ENCODE measurements at places on chromosomes 2 and 18. TPM values are rescaled to one million over a fixed set of nuclear protein-coding genes. Genes with fewer than 3 reads are reported as not detected.

The PIAS2 gene
- total RNA-seq: 18.8 TPM

DNA sequence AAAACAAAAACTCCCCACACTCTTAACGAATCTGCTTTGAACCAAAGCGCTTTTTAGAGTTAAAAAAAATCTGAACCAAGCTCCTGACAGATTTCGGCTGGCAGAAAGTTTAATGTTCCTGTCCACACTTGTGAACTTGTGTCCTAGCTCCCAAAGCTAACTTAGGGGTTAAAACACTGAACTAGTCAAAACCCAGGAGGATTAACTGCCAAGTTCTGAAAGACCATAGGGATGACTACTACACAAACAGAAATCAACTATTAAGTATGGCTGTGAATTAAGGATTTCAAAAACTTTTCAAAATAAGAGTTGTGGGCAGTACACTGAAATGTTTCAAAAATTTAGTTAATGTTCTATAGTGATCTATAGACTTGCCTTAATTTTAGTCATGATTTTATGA is 26.2 kb upstream of the CDKL4 start:
- no peak for DNase-seq

The KCNJ3 gene
- total RNA-seq: not detected

DNA sequence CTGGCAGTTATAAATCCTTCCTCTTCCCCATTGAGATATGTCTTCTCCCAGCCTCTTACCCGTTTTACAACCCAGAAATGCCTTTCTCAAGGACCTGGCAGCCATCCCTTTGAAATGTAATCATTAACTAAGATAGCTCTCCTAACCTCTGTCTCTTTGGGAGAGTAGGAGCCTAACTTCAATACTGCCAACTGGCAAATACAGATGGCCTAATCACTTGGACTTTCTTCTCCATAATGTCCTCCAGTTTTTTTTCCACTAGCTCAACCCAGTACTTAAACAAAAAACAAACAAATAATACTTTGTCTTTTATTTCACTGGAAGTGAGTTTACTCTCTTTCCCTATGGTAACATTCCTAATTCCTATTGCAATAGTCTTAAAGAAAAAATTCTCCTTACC is 1391.1 kb downstream of the SUCLG1 start:
- no peak for DNase-seq

The DTNB gene
- total RNA-seq: 7.7 TPM

- DNase-seq: peak; percentile 4
Observed at GRCh38 chr2:193348055-193348454, 1153.3 kb upstream of the TMEFF2 start.

DNA sequence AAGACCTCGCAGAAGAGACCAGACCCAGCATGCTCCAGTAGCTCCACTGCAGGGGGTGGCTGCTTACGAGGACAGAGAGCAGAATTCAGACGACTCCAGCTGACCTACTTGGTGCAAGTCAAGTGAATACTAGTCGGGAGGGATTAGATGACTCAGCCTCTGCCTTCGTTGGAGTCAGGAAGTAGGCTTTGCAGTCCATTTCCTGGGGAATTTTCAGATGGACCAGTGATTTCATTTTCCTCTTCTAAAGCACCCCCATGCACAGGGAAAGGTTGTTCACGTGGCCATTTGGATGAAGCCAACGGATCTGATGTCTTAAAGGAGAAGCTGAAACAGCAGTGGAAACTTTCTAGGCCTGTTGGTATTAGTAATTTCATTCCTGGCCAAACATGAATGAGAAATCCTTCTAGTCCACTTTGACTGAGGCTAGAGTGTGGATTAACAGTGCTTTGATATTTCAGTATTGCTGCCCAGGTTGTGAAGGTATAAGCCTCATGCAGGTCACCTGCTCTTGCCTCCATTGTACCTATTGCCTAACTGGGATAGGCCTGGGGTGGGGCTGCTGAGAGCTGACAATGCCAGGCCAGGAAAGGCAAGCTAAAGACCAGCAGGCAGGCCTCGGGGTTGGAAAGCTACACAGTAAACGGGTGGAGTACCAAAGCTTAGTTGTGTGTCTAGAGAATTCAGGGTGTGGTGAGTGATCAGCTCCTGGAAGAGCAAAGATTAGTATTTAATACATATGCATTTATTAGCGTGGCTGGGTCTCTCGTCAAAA is 117.6 kb upstream of the FOSL2 start:
- DNase-seq: peak; percentile 100

The GKN2 gene
- total RNA-seq: 0.24 TPM

The CD8A gene
- total RNA-seq: not detected

The OTX1 gene
- 0.41 TPM for total RNA-seq

The MERTK gene
- total RNA-seq: 0.10 TPM

DNA sequence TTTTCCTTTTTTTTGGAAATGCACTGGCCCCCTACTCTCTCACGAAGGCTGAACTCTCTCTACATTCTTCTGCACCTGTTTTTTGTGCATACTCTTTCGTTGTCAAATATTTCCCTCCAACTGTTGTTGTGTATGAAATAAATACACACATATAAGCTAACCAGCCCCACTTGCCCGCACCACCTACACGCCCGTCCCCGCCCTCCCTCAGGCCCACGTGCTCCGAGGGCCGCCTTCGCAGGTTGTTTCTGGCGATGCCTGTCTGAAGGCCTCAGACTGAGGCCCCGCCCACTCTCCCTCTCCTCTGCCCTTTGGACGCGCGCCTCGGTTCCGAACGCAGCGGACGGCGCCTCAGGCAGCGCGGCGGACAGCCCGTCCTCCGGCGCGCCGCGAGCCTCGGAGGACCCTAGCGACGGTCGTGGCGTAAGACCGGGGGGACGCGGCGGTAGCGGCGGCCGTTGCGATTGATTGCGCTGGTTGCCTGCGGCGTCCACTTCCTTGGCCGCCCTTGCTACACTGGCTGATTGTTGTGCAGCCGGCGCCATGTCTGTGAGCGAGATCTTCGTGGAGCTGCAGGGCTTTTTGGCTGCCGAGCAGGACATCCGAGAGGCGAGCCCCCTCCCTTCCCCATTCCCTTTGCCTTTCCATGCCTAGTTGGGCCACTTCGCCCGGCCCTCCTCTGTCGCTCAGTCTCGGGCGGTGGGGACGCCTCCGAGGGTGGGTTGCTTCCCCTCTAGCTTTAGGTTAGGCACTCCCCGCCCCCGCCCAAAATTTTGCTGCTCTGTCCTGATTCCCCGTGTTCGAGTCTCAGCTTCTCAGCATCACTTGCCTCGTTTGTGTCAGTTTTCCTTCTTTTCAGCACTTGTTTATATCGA is at the start of gene TSN:
Gene TSN, plus strand, starts transcription at position 415 of the 875 bp plus-strand sequence. Its CDS starts 129 bp downstream, at position 544.
- peak; percentile 96 for DNase-seq

The GTF2A1L gene
- not detected for total RNA-seq
